ENCODE measurements at places on chromosomes 13 and 19.

- no peak for DNase-seq
Measured at GRCh38 chr13:102440259-102440936, 38.5 kb upstream of the FGF14 start.

DNA sequence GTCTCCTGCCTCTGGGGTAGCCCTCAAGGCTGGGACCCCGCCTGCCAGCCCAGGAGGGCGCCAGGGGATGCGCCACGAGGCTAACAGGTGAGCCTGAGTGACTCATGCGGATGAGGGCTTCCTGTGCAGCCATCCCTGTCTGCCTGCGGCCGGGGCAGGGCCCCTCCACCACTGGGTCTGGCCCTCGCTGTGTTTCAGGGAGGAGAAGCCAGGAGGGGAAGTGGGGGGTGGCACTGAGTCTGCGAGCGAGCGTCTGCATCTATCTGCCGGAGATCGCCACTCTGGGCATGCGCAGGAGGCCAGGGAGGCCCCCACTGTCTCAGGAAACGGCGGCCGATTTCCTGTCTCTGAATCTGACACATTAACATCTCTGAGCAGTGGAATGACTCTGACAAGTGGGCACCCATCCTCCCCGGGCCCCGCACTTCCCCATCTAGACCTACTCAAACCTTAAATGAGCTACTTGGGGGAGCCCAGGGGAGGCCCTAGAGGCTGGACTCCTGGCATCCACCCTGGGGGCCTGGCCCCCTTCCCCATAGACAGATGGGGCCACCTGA lies 19.7 kb downstream of the RFX1 start:
- peak; percentile 97 for DNase-seq

DNA sequence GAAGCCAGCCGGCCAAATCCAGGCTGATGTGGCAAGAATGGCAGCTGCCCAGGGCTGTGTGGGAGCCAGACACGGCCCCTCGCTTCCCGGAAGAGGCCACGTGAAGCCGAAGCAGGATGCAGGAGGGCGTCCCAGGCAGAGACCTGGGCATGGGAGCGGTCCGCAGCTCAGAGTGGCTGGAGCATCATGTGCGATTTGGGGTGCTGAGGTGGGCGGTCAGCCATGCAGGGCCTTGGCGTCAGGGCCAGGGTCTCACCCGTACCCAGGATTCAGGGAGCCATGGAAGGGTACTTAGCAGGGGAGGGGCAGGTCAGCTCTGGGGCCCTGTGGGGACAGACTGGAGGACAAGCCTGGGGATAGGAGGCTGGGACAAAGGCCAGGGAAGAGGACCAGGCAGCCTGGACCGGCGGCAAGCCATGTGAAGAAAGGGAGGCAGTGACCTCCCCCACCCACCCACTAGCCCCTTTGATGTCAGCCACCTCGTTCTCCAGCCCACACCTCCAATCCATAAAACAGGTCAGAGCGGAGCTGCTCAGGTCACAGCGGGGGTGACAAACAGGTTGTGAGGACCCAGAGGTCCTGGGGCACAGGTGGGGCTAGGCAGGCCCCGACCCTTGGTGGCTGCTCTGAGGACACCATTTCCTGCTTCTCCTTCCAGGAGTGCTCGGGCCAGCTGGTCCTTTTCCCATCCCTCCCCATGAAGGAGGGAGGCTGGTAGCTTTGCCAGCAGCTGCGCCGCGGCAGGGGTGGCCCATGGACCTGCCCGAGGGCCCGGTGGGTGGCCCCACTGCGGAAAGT lies 2.3 kb downstream of the KASH5 start:
- no peak for DNase-seq

DNA sequence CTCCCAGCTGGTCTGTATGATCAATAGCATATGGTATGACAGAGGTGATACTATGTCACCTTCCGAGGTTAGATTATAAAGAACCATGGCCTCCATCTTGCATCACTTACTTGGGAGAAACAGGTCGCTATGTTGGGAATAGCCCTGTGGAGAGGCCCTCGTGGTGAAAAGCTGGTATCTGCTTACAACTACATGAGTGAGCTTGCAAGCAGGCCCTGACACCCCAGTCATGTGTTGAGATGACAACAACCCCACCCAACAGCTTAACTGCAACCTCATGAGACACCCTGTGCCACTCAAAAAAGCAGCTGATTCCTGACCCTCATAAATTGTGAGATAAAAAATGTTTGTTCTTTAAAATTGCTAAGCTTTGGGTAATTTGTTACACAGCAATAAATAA lies 18.8 kb downstream of the MTRF1 start:
- no peak for DNase-seq

DNA sequence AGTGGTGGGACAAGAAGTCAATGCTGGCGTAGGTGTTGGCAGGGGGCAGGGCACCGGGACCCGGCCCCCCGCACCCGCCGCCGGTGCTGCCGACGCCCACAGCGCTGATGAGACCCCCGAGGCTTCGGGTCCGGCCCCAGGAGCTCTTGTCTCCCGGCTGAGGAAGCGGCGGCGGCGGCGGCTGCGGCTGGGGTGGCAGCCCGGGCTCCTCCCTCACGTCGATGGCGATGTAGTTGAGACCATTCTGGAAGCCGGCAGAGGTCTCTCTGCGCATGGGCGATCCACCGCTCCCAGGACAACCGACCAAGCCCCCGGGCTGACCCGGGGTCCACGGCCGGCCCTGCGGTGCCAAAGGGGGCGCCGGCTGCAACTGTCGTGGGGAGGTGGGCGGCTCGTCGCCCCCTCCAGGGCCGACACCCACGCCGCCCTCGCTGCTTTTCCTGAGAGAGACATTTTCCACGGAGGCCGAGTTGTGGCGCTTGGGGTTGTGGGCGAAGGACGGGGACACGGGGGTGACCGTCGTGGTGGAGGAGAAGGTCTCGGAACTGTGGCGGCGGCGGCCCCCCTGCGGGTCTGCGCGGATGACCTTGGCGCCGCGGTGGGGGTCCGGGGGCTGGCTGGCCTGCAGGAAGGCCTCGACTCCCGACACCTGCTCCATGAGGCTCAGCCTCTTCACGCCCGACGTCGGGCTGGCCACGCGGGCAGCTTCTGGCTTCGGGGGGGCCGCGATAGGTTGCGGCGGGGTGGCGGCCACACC lies 4.1 kb downstream of the IRS2 start:
- DNase-seq = no peak

- no peak for DNase-seq
Measured at GRCh38 chr13:26457212-26457611, 100.3 kb upstream of the WASF3 start.

- no peak for DNase-seq
Measured at GRCh38 chr13:101397742-101398141, 18.6 kb downstream of the NALCN start.

DNA sequence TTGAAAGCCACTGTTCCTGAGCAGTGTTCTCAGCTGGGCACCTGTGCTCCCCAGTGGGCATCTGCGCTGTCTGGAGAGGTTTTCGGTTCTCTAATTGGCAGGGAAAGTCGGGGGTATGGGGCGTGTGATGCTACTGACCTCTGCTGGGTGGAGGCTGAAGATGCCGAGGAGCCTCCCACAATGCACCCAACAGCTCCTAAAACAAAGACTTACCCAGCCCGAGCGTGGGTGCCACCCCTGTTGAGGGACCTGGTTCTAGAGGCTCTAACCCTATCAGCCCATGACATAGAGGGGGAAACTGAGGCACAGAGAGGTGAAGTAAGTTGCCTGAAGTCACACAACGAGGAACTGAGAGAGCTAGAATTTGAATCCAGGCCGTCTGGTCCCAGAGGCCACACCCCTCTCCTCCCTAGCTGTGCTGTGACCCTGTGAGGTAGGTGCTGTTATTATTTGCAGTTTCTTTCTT lies 2.3 kb downstream of the SPACA4 start:
- DNase-seq = peak; percentile 46

- no peak for DNase-seq
Measured at GRCh38 chr19:38199340-38199739, 24.7 kb downstream of the DPF1 start.

GRCh38 chr13:92963029-92963428 lies 263.6 kb upstream of the GPC6 start:
- DNase-seq = no peak

- no peak for DNase-seq
Measured at GRCh38 chr13:57865600-57866294, 234.2 kb downstream of the PCDH17 start.

DNA sequence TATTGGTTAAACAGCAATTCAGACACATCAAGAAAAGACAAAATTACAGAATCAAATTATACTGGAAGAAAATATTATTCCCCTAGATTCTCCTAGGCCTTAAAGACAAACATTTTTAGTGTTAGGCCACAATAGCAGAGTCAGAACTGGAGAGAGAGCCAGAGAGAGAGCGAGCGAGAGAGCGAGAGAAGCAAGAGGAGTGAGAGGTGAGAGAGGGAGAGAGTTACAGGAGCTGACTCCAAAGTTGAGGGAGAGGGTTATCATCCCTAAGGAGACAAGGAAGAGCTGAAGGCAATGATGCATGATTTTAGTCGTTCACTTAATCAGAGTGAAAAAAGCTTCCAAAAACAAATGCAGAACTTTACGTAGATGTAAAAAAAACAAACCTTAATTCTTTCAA lies 20.2 kb upstream of the ZNF227 start:
- DNase-seq = no peak

GRCh38 chr19:40411958-40412499 lies 1.1 kb downstream of the PRX start:
- DNase-seq = no peak

- no peak for DNase-seq
Measured at GRCh38 chr13:35136585-35136984, 194.5 kb downstream of the NBEA start.

DNA sequence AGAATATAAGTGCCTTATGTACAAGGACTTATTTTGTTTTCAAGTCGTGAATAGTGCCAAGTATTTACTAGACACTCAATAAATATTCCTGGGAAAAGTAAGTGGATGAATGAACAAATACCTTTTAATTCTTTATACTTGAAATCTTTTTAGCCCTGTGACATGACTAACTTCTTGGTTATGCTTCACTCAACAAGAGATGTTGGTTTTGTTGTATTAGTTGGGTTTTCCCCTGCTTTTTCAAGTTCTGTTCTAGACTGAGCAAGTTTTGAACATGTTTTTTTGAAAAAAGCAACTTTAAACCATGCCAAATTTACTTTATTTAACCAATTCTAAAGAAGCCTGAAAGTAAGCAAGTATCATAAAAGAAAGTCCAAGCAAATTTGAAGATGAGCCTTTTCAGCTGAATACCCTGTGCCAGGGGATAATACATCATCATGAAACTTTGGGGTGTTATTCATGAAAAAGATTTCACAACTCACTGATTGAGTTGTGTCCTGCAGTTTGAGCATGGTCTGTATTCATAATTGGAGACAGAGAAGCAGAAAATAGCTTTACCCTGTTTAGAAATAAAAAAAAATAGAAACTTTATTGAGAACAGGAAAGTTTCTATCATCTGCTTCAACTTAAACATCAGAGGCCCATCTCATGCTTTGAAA lies 11.1 kb downstream of the LMO7 start:
- no peak for DNase-seq

GRCh38 chr19:23314505-23315251 lies 64.5 kb upstream of the ZNF724 start:
- DNase-seq = no peak

- DNase-seq = no peak
Measured at GRCh38 chr13:36788276-36788675, 30.7 kb upstream of the RFXAP start.

Measured in naive thymus-derived CD8-positive, alpha-beta T cell (primary cell).